ENCODE measurements at places on chromosomes 12 and 14. TPM values are rescaled to one million over a fixed set of nuclear protein-coding genes. Genes with fewer than 3 reads are reported as not detected.

DNA sequence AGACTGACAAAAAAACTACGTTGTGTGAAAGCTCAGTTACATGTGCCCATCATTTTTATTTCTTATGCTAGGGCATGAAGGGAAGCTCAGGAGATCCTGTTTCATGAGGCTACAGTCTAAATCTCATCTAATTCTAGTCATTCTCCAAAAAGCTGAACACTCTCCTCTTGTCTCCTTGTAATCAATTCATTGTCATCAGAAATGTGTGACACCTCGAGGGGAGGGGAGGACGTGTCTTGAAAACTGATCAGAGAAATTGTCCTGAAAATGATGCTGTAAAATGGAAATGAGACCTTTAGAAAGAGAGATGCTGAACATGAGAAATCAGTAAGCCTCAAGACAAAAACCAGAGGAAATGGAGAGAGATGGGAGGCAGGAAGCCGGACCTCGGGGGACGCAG lies 103.4 kb downstream of the DAD1 start:
- peaks cover 1% of the 10 kb centered on the region for H3K27me3 ChIP-seq
- no peaks in the 10 kb centered on the region for H3K36me3 ChIP-seq
- no peak overlapping the region for H3K27ac ChIP-seq
- no peak overlapping the region for H3K4me3 ChIP-seq

- no peak for DNase-seq
- H3K27me3 ChIP-seq = peaks cover 66% of the 10 kb centered on the region
- no peak overlapping the region for H3K4me3 ChIP-seq
- H3K4me1 ChIP-seq = peaks cover 3% of the 10 kb centered on the region
These were observed 73.3 kb downstream of the ASCL4 start for GRCh38 chr12:107847830-107848229.

DNA sequence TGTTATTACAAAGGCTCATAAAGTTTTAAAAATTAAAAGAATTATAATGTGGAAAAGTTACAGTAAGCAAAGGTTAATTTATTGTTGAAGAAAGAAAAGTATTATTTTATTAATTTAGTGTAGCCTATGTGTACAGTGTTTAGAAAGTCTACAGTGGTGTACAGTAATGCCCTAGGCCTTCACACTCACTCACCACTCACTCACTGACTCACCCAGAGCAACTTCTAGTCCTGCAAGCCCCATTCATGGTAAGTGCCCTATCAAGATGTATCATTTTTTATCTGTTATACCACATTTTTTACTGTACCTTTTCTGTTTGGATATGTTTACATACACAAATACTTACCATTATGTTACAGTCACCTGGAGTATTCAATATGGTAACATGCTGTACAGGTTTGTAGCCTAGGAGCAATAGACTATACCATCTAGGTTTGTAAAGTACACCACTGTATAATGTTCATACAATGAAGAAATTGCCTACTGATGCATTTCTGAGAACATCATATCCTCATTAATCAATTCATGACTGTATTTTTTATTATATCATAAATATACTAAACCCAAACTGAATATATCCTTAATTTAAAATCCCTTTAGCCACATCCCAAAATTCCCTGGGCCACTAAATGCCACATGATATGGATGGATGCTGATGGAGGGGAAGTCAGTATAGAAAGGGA lies 43.6 kb upstream of the NID2 start:
- no peaks in the 10 kb centered on the region for H3K27me3 ChIP-seq
- DNase-seq = no peak
- H3K27ac ChIP-seq = no peak overlapping the region
- H3K4me3 ChIP-seq = no peak overlapping the region
- no peaks in the 10 kb centered on the region for H3K4me1 ChIP-seq

GRCh38 chr14:65928995-65929394 lies 516.5 kb downstream of the FUT8 start:
- no peaks in the 10 kb centered on the region for H3K36me3 ChIP-seq
- H3K27me3 ChIP-seq = no peaks in the 10 kb centered on the region
- no peak overlapping the region for H3K27ac ChIP-seq
- H3K4me3 ChIP-seq = no peak overlapping the region
- H3K4me1 ChIP-seq = peaks cover 40% of the 10 kb centered on the region
- no peak for DNase-seq

GRCh38 chr12:13670285-13670866 lies 311.0 kb downstream of the GRIN2B start:
- no peaks in the 10 kb centered on the region for H3K4me1 ChIP-seq
- no peak for DNase-seq
- H3K36me3 ChIP-seq = no peaks in the 10 kb centered on the region
- H3K4me3 ChIP-seq = no peak overlapping the region

DNA sequence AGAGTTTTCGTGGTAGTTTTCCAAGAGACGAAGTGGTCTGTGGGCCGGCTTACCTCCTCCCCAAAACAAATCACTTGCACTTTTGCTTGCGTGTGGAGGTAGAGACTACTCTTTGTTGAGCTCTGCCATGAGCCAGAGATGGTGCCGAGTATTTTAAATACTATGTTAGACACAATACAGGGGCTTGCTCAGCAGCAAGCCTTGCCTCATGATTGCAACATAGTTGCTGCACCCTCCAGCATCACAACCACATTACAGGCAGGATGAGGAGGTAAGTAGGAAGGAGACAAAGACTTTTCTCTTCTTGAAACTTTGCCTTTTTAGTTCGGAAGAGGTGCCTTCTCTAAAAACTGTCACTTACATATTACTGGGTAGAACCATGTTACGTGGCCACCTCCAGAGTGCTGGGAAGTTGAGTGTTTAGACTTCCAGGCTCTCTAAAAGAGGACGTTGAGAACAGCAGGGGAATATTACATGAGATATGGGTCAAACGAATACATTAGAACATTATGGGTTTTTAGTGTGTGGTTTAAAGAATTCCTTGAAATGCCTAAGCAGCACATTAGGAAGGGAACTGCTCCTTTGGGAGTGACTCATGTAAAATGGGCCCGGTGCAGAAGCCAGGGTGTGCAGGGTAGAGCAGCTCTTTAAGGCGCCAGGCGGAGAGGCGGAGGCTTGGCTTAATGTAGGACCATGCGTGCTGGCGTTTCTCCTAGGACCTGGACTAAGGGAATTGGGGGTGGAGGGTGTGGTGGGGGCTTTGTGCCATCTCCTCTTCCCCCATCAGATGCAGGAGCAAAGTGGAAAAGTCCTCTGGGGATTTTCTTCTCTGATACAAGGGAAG lies 110.6 kb upstream of the PRMT8 start:
- no peak for DNase-seq
- no peaks in the 10 kb centered on the region for H3K27me3 ChIP-seq
- H3K4me1 ChIP-seq = peaks cover 10% of the 10 kb centered on the region
- no peak overlapping the region for H3K27ac ChIP-seq

DNA sequence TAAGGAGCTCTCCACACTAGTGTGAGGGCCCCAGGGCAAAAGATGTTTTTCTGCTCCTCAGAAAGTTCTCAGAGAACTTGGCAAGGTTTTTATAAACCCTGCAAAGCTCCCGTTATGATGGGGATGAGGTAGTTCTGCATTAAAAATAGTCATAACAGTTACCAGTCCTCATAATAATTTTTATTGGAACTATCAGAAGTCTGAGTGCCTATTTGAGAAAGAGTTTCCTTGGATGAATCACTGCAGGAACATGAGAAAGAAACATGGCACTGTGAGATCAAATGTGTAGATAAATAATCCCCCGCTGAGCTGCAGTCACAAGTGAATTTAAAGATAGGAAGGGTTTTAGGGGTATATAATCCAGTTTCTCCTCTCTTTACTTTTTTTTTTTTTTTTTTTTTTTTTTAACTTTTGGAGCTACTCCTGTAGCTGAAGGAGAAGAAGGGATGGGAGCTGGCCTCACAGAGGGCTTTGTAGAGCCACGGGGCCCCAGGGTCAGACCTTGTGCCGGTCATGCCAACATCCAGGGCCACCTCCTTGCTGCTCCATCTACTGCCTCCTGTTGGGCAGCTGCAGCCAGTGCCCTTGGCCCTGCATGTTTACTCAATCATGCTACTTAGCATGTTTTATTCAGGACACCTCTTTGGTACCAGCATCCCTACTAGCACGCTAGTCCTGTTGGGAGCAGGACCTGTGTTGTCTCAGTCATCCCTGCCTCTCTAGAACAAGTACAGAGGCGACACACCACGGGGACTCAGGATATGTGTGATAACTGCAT lies 39.5 kb downstream of the EVL start:
- no peak overlapping the region for H3K27ac ChIP-seq
- H3K27me3 ChIP-seq = no peaks in the 10 kb centered on the region
- no peaks in the 10 kb centered on the region for H3K36me3 ChIP-seq
- peak; percentile 29 for DNase-seq
- H3K4me1 ChIP-seq = peaks cover 18% of the 10 kb centered on the region
- no peak overlapping the region for H3K4me3 ChIP-seq

DNA sequence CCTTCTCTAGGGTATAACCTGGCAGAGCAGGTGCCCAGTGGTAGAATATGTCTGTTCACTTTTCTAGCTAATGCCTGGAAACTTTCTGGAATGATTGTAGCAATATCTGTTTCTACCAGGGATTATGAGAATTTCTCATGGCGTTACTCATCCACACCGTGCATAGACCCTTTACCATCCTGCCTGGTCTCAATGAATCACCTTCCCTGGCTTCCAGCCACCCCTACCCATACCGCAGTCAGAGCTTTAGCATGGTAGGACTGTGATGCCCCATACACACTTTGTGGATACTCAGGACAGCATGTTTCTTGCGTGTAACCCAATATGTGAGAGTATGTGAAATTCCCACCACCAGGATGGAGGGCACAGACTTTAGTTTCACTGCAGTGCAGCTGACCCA lies 45.4 kb downstream of the TUNAR start:
- DNase-seq = no peak
- H3K27me3 ChIP-seq = no peaks in the 10 kb centered on the region
- no peak overlapping the region for H3K4me3 ChIP-seq
- H3K4me1 ChIP-seq = peaks cover 49% of the 10 kb centered on the region

DNA sequence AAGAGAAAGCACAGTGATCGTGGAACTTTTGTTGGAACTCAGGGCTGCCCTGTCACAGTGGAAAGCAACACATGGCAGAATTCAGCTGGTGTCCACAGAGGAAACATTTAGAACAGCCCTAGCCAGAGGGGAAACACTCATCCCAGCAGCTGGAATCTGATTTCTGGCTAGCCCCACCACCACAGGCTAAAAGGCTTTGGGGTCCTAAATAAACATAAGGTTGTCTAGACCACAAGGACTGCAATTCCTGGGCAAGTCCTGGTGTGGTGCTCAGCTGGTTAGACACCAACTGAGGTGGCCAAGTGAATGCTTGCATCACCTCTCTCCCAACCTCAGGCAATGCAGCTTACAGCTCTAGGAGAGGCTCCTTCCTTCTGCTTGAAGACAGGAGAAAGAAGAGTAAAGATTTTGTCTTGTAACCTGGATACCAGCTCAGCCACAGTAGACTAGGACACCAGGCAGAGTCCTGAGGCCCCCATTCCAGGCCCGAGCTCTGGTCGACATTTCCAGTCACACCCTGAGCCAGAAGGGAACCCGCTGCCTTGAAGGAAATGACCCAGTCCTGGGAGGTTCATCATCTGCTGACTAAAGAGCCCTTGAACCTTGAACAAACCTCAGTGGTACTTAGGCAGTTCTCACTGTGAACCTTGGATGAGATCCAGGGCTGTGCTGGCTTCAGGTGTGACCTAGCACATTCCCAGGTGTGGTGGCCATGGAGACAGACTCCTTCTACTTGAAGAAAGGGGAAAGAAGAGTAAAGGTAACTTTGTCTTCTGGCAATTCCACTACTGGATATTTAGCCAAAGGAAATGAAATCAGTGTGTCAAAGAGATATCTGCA lies 85.4 kb upstream of the PLXNC1 start:
- no peaks in the 10 kb centered on the region for H3K27me3 ChIP-seq
- DNase-seq = no peak
- H3K36me3 ChIP-seq = peaks cover 10% of the 10 kb centered on the region
- H3K27ac ChIP-seq = no peak overlapping the region
- H3K4me1 ChIP-seq = no peaks in the 10 kb centered on the region
- no peak overlapping the region for H3K4me3 ChIP-seq

DNA sequence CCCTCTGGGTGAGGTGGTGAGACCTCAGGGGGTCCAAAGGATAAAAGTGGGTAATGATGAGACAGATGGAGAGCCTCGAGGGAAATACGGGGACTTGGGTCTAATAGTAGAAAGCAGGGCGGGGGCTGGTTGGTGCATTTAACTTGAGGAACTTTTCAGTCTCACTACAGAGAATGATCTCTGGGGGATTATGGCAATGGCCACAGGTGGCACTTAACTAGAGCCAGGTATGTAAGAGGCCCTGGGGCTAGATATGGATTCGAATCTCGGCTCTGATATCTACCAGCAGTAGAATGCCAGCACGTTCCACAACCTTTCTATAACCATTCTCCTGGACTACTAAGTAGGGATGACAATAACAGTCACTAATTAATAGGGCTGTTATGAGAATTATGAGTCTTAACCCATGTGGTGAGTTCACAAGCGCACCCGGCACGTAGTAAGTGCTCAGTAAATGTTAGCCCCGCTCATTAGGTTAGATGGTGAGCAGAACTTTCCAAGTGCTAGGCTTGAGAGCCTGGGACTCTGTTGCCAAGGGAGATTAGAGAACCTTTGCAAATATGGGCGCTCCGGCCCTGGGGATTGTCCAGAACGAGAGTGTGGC lies 888 bp upstream of the PLXNC1 start:
- peaks cover 28% of the 10 kb centered on the region for H3K4me1 ChIP-seq
- no peaks in the 10 kb centered on the region for H3K36me3 ChIP-seq
- DNase-seq = no peak
- H3K4me3 ChIP-seq = peak overlapping the region; percentile 64
- H3K27ac ChIP-seq = no peak overlapping the region

- peaks cover 52% of the 10 kb centered on the region for H3K27me3 ChIP-seq
- H3K27ac ChIP-seq = no peak overlapping the region
- peaks cover 16% of the 10 kb centered on the region for H3K4me1 ChIP-seq
- peaks cover 4% of the 10 kb centered on the region for H3K36me3 ChIP-seq
- DNase-seq = peak; percentile 69
These were observed 400 bp upstream of the PRIMA1 start for GRCh38 chr14:93788543-93789227.

DNA sequence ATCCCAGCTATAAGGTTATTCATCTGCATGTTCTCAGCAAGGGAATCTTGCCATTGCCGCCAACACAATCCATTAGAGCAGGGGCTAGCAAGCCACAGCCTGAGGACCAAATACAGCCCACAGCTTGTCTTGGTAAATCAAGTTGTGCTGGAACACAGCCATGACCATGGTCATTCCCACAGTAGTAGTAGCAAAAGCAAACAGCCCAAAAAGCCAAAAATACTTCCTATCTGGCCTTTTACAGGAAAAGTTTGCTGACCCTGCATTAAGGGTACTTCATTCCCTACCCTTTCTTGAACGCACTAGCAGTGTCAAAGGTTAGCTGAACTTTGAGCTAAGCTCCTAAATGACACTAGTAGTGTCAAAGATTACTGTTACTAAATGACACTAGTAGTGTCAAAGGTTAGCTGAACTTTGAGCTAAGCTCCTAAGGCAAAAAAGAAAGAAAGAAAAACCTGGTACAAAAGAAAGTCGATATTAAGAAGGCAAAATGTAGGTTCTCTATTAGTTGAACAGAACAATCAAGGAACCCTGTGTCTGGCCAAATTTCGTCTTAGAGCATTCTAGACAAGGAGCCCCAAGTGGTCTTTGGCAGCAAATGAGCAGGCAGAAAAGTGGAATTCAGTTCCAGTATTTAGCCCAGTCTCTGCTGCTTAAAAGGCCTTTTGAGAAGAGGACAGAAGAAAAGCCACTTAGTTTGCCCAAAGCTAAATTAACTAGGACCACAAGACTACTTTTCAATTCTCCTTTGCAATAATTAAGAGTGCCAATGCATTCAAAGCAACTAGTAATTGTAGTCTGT lies 67.7 kb downstream of the NT5DC3 start:
- peaks cover 28% of the 10 kb centered on the region for H3K36me3 ChIP-seq
- no peak for DNase-seq
- H3K27ac ChIP-seq = no peak overlapping the region
- H3K27me3 ChIP-seq = no peaks in the 10 kb centered on the region

Gene A2M
- total RNA-seq = 3.4 TPM

Gene CLMN
- 12.2 TPM for total RNA-seq

Gene TTC9
- total RNA-seq = 22.5 TPM

Gene RNASE1
- 6.2 TPM for total RNA-seq

Gene TMEM121
- total RNA-seq = 0.81 TPM

Gene CFAP251
- 2.9 TPM for total RNA-seq

Gene PDE6H
- not detected for total RNA-seq

Data from WTC11 (cell line).